ENCODE measurements at places on chromosomes 4 and X.

DNA sequence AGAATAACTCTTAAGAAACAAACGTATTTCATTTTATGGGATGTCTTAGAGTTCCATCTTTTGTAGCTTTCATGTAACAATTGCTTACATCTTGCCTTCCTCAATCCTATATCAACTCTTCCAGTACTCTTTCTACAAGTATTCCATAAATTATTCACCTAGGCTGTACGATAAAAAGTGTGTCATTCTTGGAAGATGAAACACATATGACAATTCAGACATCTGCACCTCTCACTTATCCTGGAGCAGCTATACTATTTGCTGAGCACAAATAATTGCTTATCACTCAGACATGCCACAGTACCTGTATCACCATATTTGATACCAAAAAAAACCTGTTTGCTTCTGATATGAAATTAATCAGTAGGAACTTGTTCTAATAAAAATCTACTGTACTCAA is 1.0 kb downstream of the POF1B start:
- no peak for DNase-seq

GRCh38 chr4:3062471-3062870 is 11.9 kb downstream of the HTT-AS start:
- no peak for DNase-seq

DNA sequence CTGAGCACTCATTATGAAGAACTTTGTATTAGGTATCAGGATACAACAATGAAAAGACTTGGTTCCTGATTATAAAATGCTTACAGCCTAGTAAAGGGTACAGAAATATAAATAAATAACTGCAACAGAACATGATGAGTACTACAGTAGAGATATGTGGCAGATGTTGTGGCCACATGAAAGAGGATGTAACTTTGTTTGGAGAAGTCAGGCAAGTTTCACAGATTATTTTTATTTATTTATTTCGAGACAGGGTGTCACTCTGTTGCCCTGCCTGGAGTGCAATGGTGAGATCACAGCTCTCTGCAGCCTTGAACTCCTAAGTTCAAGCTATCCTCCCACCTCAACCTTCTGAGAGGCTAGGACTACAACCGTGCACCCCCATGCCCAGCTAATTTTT is 15.8 kb upstream of the UBE2K start:
- DNase-seq: no peak

DNA sequence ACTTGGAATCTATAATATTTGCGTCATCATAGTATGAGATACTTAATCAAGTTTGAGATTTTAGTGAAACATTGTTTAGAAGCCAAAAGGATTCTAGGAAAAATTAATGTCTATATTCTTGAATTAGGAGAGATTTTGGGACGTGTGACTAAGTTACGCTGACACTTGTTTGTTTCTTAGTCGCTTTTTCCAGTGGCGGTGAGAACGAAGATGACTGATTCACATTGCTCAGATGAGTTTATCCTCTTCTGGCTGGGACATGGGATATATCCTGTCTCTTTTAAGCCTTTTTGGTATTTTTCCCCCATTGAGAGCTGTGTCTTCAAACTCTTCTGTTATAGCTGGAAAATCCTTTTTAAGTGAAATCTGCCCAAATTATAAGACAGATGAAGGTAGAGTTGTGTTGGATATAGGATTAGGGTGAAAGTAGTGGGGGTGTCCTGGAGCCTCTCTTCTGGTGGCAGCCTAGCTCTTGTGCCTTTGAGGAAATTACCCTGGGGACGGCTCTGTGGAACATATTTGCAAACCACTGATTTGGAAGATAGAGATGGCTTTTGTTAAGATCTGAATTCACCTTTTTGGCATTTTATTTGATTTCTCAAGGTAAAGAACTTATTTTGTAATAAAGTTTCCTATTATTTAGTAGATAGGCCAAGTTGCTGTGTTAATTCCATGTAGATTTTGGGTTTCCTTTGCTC is 49.7 kb downstream of the HTT start:
- DNase-seq: no peak

DNA sequence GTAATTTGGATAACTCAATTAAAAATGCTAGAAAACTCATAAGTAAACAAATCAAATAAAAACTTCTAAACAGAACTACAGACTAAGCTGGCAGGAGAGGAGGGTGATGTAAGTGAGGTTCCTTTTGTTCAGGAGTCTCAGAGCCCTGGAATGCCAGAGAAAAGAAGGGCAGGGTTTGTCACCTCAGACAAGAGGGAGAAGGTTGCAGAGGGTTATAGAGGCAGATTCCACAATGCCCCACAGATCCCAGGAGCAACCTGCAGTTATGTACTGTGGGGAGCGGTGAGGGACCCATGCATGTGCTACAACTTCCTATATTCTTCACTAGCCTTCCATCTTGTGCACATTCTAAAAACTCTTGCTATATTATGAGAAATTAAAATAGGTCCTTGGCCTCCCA is 129.7 kb downstream of the CFAP299 start:
- DNase-seq: no peak

- DNase-seq: no peak
Observed at GRCh38 chrX:44816367-44816766, 27.5 kb upstream of the DUSP21 start.

- DNase-seq: no peak
Observed at GRCh38 chrX:21735768-21736127, 22.2 kb downstream of the SMPX start.

DNA sequence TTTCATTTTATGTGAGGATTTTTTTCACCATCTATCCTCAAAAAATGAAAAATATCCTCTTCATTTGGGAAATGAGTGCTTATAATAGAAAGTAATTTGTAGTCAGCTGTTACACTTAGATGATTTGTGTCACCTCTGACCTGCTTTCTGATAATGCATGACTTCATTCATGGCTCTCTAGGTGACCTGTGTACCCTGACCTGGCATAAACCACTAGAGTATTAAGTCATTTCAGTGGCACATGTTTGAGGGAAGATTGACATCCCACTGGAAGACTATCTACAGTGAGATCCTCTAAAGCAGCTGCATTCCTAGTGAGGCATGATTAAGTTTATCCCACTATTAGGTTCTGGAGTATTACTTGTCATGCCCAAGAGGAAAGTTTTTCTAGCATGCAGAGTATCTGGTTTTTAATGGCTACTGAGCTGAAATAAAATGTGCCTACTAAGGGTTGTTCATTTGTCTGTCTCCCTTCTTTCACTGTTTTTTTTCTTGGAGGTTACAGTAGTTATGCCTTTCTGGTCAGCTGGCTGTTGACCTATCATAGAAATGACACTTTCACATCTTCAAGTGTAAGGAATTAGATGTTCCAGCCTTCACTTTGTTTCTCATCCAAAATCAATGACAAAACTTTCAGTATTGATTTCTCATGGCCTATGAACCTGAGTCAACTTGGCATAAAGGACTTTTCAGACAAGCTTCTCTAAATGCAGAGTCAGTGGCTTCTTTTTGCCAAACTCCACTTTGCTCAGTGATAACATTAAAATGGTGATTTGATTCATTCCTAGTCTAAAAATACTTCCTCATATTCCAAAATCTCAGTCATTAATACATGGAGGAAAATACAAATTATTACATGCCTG is 33.1 kb downstream of the TET2 start:
- DNase-seq: no peak

- DNase-seq: no peak
Observed at GRCh38 chr4:7394681-7395451, 39.9 kb downstream of the PSAPL1 start.

DNA sequence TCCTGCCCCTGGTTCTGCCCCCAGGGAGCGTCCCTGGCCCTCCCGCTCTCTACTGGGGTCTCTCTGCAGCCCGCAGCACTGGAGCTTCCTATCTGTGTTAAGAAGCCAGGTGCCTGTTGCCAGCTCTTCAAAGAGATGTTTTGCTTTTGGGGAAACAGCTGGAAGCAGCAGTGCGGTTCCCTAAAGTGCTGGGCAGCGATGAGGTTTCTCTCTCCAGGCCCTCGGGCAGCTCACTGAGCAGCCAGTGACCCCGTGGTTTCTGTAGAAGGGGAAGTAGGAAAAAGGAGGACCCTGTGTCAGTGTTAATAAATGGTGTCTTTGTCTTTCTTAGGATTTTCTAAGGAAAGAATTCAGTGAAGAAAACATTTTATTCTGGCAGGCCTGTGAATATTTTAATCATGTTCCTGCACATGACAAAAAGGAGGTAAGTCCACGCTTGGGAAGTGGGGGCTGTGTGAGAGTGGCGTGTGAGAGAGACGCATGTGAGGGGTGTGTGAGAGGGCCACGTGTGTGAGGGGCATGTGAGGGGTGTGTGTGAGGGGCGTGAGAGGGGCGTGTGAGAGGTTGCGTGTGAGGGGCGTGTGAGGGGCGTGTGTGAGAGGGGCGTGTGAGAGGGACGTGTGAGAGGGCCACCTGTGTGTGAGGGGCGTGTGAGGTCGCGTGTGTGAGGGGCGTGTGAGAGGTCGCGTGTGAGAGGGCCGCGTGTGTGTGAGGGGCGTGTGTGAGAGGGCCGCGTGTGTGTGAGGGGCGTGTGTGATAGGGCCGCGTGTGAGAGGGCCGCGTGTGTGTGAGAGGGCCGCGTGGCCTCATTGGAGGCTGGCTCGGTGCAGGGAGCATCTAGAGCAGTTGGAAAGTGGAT is 27.1 kb upstream of the HGFAC start:
- DNase-seq: no peak

- DNase-seq: no peak
Observed at GRCh38 chrX:17944833-17945497, 83.9 kb upstream of the RAI2 start.

- DNase-seq: no peak
Observed at GRCh38 chr4:140049024-140049848, 104.7 kb downstream of the MAML3 start.

GRCh38 chr4:37889849-37890800 is 759 bp upstream of the TBC1D1 start:
- no peak for DNase-seq

DNA sequence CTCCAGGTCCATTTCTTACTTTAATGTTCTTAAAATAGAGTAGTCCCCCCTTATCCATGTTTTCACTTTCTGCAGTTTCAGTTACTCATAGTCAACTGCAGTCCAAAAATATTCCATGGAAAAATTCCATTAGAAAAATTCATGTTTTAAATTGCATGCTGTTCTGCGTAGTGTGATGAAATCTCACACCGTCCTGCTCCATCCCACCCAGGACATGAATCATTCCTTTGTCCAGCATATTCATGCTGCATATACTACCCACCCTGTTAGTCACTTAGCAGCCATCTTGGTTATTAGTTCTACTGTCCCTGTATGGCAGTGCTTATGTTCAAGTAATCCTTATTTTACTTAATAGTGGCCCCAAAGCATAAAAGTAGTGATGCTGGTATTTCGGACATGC is 5.4 kb upstream of the PDLIM5 start:
- peak; percentile 30 for DNase-seq

DNA sequence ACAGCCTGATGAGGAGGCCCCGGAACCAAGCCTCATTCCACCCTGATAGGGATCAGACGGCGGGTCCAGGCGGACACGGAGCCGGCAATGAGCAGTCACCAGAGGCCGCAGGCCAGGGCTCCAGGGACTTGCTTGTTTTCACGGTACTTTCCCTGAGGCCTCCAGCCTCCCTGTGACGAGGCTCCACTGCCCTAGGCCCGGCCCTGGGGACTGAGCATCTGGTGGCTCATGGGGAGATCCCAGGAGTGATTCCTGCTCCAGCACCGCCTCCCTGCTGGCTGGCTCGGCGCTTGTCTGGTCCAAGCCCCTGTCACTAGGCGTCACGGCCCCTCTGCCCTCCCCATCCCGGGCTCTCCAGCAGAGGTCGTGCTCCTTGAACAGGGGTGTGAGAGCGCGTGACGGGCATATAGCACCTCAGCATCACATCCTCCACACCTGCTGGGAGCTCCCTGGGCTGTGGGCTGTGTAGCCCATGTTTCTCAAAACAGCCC is 14.1 kb downstream of the HTRA3 start:
- DNase-seq: no peak

- DNase-seq: no peak
Observed at GRCh38 chr4:57318703-57319102, 208.5 kb upstream of the IGFBP7 start.

GRCh38 chr4:108056418-108056817 is 66.7 kb downstream of the HADH start:
- DNase-seq: no peak

DNA sequence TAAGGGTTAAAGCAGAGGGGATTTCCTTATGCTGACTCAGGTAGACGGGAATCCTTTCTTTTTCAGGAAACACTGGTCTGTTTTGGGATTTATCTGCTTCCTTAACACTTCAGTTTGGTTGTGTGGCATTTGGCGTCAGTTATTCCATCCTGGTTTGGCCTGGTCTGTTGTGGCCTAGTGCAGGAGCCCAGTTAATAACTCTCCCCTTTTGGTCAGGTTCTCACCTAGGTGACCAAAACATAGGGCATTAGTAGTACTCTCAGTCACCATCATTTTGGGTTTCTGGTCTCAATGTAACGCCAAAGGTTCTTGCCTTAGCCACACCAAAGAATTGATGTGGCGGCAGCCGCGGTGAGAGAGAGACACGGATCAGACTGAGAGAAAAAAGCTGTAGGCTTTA is 39.7 kb upstream of the IL9R start:
- no peak for DNase-seq

DNA sequence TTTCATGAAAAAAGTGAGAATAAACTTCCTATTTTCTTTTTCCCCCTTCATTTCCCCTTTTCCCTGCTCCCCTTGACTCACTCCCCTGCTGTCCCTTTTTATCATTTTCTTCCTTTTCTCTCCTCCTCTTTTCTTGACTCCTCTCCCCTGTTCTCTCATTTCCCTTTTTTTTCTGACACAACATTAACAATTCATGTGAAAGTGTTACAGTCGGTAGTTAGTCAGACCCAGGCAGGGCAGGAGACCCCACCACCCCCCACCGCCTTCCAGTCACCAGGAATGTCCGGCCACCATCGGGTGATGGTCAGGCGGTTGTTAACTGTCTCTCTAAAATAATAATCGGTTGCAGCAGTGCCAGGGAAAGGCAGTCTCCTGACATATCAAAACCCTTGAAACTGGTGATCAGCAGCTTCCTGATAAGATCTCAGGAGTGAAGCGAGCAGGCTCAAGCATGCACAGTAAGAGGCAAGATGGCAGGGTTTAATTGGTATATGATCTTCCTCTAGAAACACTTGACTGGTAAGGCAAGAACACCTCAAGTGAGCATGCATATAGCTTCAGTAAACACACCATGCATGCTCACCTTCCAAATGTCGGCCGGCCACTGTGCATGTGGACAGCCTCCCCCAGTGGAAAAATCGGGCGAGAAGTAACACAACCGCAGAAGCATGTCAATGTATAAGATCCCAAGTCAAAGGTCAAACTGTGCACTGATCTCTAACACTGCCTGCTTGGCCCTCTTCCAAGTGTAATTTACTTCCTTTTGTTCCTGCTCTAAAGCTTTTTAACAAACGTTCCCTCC is 191.4 kb downstream of the NDST4 start:
- DNase-seq: no peak

GRCh38 chr4:159097785-159098184 is 5.1 kb upstream of the RAPGEF2 start:
- no peak for DNase-seq

GRCh38 chr4:38914854-38915253 is 47.2 kb downstream of the FAM114A1 start:
- DNase-seq: no peak

- peak; percentile 62 for DNase-seq
Observed at GRCh38 chr4:74038425-74039314, at the start of gene CXCL3. CXCL3 (minus strand) TSS chr4:74038689; CDS start chr4:74038611, 78 bp downstream.

GRCh38 chrX:35670889-35671288 is 127.3 kb upstream of the MAGEB16 start:
- DNase-seq: no peak
